ENCODE measurements at places on chromosomes 6 and 20.

GRCh38 chr20:52154575-52154974, 37.0 kb downstream of the ZFP64 start:
- no peak for DNase-seq

- no peak for DNase-seq
Measured at GRCh38 chr6:151806757-151807512, 547 bp upstream of the ESR1 start.

- DNase-seq: no peak
Measured at GRCh38 chr20:53148771-53149147, 176.6 kb downstream of the TSHZ2 start.

GRCh38 chr6:118248171-118248570, 299.9 kb upstream of the PLN start:
- DNase-seq: no peak

DNA sequence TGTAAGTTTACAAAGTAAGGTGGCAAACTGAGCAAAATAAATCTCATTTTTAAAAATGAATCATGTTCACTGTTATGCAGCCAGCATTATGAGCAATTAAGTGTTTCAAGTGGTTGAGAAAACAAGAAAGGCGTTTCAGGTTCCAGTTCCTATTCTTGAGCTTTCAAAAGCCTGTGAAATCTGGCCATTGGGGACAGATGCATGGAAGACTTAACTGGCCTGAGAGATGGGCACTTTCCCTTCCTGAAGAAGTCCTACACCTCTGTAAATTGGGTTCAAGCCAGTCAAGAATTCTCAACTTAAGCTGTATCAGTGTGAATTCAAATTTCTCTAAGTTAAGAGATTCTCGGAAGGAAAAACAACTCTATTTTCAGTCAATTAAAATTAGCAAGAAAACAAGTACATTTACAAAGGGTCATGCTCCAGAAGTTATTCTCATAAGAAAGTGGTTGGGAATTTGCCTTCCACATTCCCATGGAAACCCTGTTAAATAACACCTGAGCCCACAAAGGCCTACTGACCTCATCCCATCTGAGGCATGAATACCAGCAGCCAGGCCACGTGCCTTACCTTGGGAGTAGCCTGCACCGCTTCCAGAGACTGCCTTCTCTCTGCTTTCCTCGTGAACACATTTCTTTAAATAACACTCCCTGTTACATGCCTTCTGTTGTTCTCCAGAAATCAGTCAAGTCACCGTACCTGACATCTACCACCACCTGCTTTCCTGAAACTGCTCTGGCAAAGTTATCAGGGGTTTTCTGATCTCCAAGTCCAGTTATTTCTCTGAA, 19.4 kb downstream of the MAP3K5 start:
- no peak for DNase-seq
